ENCODE measurements at places on chromosomes 2 and 18.

DNA sequence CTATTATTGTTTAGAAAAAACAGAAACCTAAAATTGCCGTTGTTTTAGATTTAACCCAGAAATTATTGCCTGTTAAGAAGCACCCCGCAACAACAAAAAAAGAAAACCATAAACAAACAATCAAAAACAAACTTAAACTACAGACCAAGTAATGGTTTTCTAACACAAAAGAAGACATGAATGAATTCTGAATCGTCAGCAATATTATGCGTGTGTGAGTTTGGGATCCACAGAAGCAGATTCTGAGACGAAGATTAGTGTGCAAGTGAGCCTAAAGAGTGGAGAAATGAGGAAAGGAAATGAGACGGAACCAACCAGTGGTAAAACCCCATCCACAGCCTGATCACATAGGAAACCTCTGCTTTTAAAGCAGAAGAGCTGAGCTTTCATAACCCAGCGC, 1514.9 kb upstream of the PIK3C3 start:
- DNase-seq, result no peak

GRCh38 chr2:223856021-223856420, 18.6 kb upstream of the AP1S3 start:
- no peak for DNase-seq

GRCh38 chr2:170244555-170244954, 66.6 kb downstream of the MYO3B start:
- DNase-seq, result no peak

DNA sequence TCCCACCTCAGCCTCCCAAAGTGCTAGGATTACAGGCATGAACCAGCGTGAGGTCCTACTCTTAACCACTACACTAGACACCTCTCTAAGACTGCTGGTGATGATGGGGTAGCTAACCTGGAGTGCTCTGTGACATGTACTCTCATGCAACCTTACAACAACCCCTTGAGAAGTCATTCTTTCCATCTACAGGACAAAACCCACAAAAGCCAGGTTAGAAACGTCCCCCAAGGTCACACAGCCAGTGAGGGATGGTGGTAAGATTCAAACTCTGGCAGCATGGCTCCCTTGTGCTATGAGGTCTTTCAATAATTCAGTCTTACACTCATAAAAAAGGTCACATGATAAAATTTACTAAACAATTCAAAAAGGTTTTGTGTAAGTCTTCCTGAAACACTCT, 94.8 kb upstream of the SERTAD2 start:
- no peak for DNase-seq

DNA sequence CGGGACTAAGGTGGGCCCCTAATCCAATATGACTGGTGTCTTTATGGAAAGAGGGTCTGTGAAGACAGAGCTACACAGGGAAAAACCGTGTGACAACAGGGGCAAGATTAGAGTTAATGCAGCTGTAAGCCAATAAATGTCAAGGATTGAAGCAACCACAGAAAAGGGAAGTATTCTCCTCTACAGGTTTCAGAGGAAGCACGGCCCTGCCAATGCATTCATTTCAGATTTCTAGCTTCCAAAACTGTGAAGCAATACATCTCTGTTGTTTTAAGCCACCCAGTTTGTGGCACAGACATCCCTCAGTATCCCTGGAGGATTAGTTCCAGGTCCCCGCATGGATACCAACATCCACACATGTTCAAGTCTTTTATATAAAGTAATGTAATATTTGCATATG, 48.8 kb downstream of the SPP2 start:
- DNase-seq, result no peak
